ENCODE measurements at places on chromosomes 1 and 21.

GRCh38 chr21:34820051-34820450 lies 151.3 kb downstream of the CLIC6 start:
- no peak for DNase-seq

- no peak for DNase-seq
Observed at GRCh38 chr1:93972341-93972740, 63.1 kb upstream of the GCLM start.

DNA sequence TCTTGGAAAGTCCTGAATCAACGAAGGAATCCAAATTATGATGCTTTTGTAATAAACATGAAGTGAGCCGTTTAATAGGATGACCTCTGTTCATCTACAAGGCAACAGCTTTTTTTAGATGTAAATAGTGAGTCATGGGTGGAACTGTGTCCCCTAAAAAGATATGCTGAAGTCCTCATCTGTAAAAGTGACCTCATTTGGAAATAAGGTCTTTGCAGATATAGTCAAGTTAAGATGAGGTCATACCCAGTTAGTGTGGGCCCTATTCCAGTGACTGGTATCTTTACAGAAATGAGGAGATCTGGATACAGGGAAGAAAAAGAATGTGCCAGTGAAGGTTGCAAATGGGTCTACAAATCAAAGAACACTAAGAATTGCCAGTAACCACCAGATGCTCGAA lies 1287.3 kb upstream of the ADGRL4 start:
- DNase-seq: no peak

- DNase-seq: no peak
Observed at GRCh38 chr1:228751360-228752098, 16.2 kb downstream of the RHOU start.

DNA sequence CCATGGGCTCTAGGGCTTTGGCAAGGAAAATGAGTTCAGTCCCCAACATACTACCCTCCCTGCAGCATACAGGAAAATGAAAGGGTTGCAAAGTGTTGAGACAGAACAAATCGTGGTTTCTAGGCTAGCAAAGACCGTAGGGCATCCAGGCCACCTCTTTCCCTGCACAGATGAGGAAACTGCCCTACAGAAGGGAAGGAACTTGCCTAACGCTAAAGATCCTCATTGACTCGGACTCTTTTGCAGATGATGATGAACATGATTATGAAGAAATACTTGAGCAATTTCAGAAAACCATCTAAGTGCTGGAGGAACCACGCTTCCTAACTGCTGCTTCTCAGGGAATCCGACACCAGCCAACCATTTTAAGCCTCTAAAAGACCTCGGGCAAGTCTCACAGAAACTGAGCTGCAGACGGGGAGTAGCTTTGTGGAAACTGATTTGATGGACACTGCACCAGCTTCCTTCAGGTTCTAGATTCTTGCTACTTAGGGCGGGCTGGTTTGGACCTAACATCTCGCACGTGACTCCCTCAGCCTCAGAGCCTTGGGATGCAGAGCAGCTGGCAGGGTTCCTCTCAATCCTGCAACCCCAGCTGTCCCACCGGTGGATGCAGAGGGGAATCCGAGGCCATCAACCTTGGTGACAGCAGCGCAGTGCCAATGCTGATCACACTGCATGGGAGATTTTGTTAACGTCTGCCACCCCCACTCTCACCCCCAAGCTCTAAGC lies 13.4 kb downstream of the THEMIS2 start:
- DNase-seq: no peak

- DNase-seq: no peak
Observed at GRCh38 chr21:14657241-14658008, 111.3 kb upstream of the SAMSN1 start.

- no peak for DNase-seq
Observed at GRCh38 chr1:93851327-93851712, 27.7 kb downstream of the DNTTIP2 start.

DNA sequence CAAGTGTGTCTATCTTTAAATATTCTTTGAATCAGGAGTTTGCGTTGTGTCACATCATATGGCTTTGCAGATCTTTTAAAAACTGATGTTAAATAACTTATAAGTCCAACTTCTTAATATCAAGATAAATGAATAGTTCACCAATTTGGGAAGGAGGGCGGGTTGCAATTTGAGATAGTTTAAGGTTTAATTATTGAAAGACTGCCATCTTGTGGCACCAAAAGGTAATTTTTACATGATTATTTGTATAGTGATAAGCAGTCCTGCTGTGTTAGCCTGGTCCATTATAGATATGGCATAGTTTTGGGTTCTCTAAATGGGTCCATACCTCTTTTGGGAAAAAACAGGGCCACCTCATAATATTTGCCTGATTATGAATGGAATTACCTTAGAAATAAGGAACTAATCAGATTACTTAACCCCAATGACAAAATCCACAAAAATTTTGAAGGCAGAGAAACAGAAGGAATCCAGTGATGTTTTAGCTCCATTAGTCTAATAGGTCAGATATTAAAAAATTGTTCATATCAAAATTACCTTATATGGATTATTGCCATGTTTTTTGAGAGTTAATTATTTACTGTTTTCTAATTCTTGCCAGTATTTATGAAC lies 64.3 kb downstream of the PRKAA2 start:
- DNase-seq: no peak

- DNase-seq: no peak
Observed at GRCh38 chr21:46055863-46056281, 42.0 kb upstream of the COL6A2 start.

DNA sequence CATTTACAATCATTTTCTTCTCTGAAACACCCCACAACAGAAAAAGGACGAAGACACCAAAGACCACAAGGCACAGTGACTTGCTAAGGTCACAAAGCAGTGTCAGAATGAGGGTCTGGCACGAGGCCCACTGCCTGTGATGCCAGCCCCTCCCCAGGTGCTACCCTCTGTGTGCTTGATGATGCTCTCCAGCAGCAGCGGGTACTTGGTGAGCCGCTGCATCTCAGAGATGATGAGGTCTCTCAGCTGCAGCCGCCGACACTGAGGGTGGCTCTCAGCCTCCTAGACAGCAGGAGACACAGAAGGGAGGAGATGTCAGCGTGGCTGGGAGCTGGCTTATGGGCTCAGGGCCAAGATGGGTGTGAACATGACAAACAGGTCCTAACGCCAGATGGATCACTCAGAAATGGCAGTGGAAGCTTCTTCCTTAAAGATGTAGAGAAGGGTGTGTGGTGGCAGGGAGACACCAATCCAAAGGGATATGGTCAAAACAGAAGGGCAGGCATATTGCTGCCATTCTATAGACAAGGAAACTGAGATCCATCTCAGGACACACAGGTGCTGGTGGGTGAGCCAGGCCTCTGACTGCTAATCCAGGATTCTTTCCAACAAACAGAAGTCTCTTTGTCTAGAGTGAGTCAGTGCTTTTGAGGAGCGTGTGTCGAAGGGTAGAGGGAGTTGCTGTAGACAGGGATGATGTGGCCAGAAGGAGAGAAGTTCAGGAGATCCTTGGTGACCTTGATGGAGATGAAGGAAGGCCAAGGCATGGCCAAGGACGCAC lies 25.6 kb downstream of the LRRC71 start:
- no peak for DNase-seq

DNA sequence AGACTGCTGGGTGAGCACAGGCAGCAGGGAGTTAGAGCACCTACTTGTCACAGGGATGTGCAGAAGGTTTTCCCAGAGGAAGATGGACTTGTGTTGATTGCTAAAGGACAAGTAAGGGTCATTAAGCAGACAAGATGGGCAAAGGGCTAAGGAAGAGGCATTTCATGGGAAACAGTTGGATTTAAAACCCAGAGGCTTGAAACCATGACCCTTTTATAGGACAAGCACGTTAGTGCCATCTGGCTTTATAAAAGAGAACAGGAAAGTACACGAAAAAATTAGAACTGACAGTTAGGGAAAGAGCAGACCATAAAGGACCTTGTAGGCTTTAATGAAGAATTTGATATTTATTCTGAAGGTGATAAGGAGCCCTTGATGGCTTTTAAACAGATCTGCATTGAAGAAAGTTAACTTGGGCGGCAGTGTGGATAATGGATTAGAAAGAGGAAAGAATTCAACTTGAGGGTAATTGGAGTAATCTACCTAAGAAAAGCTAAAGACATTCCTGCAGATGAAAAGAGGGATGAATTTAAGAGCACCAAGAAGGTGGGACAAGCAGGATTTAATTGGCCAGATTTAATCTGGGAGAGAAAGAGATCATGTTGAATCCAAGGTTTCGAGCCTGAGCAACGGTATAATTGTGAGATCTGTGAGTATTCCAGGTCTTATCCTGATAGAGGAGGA lies 68.6 kb downstream of the ZC3H11B start:
- no peak for DNase-seq

GRCh38 chr21:32371913-32372314 lies 20.9 kb downstream of the URB1 start:
- no peak for DNase-seq

DNA sequence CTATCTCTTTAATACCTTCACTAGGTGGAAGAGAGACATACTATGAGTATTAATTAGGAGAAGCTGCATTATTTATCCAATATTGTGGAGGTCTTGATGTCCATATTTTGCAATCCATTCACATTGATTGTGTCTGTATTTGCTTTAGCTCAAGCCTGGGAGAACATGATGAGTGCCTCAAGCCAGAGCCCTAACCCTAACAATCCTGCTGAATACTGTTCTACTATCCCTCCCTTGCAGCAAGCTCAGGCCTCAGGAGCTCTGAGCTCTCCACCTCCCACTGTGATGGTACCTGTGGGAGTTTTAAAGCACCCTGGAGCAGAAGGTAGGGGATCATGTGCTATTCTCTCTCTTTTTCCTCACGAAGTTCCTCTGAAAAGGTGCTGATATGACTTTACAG lies 99.5 kb downstream of the CC2D1B start:
- no peak for DNase-seq

DNA sequence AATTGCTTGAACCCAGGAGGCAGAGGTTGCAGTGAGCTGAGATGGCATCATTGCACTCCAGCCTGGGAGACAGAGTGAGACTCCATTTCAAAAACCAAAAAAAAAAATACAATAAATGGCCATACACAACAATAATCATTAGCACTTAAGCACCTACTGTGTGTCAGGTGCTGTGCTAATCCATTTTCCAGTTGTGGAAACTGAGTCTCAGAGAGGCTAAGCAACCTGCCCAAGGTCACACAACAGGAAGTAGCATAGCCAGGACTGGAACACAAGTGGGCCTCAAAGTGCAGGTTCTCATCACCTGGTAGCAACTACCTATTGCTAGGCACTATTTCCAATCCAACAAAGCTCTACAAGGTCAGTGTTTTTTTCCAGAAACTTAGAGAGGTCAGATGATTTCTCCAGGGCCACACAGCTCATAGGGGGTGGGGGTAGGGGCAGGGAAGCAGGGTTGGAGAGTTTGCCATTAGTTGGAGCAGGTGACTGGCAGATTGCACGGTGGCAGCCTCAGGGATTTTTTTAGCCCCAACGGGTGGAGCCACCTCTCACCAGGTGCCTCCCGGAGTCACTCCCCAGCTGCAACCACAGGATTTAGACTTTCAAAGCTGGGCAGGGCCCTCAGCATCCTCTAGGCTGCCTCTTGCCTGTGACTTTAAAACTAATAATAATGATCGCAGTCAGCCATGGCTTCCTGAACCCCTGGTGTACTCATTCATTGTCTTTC lies 52.5 kb upstream of the ID3 start:
- DNase-seq: no peak

- DNase-seq: no peak
Observed at GRCh38 chr1:155971910-155972809, 6.2 kb downstream of the ARHGEF2 start.

DNA sequence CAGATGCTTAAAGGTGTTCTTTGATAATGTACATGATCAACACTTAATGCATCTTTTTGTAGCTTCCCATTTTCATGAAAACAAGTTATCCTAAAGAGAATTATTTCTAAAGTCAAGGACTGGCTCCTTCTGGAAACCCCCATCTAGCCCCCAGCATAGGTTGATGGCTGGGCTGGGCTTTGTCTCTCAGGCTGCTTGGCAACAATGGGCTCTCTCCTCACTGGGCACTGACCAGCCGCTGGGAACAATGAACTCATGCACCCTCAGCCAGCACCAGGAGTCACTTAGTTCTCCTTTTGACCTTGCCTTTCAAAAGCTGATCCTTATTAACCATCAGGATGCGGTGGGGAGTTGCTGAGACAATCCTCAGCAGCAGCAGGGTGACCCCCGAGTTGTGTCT lies 293.0 kb upstream of the PLXNA2 start:
- no peak for DNase-seq

DNA sequence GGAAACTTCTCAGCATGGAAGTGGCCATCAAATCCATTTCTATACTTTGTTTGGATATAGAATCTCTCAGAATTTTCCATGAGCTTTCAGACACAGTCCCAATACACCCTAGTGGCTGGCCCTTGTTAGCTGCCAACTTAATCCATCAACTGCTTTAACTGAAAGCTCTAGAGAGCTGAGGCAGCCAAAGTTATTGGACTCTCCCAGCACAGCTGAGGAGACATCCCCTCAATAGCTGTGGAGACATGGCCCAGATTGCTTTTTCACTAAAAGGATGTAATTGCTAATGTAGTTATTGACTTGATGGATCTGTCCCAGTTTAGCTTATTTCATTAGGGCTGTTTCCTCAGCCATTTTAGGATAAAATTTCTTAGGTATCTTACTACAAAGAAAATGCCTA lies 94.8 kb upstream of the PRMT6 start:
- DNase-seq: no peak

DNA sequence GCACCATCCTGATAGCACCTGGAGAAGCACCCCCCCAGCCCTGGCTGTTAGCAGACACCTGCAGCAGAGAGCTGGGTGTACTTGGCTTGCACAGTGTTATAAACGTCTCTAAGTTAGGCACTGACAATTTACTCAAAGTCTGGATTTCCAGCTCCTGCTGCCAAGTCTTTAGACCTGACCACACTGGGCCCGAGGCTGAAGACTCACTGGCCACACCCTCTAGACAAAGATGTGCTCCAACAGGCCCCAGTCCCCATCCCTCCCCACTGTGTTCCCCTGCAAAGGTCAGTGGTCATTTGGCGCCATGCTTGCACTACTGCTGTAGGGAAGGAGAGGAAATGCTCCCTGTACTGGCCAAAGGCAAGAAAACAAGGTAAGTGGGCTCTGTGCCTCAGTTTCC lies 31.1 kb downstream of the PADI6 start:
- no peak for DNase-seq

GRCh38 chr1:160400646-160401486 lies 502 bp downstream of the VANGL2 start:
- DNase-seq: no peak

DNA sequence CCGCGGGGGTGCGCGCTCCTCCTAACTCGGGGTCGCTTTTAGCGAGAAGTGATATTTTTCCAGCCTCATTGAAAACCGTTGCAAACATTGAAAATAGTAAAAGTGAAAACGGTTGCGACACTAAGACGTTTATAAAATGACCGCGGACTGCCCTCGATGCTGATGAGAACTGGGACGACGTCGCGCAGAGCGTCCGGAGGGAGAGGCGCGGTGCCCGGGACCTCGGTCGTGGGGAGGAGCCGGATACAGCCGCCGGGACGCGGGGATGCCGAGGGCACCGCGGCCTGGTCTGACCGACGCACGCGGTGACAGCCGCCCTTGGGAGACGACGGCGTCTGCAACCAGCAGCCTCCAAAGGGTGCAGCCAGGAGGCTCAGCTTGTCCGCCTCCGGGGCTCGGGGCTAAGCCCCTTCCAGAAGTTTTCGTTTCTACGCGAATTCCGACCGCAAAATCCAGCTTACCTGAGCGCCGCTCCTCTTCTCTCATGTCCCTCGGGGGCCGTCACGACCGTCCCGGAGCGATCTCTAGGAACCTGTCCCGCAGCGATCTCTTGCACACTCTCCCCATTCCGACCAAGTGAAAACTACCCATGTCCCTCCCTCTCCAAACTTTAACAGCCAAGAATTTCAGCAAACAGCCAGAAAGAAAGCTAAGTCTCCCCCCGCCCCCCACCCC lies 144.4 kb upstream of the ETS2 start:
- DNase-seq: no peak

- DNase-seq: peak; percentile 7
Observed at GRCh38 chr1:168362991-168363390, 82.3 kb downstream of the TBX19 start.

Measured in stimulated activated CD8-positive, alpha-beta memory T cell treated with anti-CD3 and anti-CD28 coated beads, Interleukin-2, amount 100 ng/mL, for 1 hour (primary cell).